Epithelial cell of alveolus of lung (primary cell): ENCODE measurements at places on chromosomes 7 and 10. TPM values are rescaled to one million over a fixed set of nuclear protein-coding genes. Genes with fewer than 3 reads are reported as not detected.

The NUTM2D gene
- total RNA-seq, result 0.56 and 1.8 TPM in 2 replicates

The CNOT4 gene
- 7.2 and 15.4 TPM in 2 replicates for total RNA-seq

The DGKI gene
- 0.40 and 3.9 TPM in 2 replicates for total RNA-seq

The NUTM2A gene
- total RNA-seq, result 1.0 and 1.9 TPM in 2 replicates

The NRBF2 gene
- 20.7 and 30.7 TPM in 2 replicates for total RNA-seq

The CCDC7 gene
- total RNA-seq, result 2.7 and 3.6 TPM in 2 replicates

The CRPPA gene
- total RNA-seq, result 0.48 and 0.78 TPM in 2 replicates

The IFIT1B gene
- total RNA-seq, result under 0.01 TPM in 1 of 2 replicates, not detected in the other

The SFMBT2 gene
- 1.6 and 4.8 TPM in 2 replicates for total RNA-seq

The MKX gene
- total RNA-seq, result 0.08 and 0.26 TPM in 2 replicates

The GPR15LG gene
- not detected in 2 replicates for total RNA-seq

The OR9A2 gene
- total RNA-seq, result not detected in 2 replicates

The STEAP2 gene
- 5.8 and 19.6 TPM in 2 replicates for total RNA-seq

The LIPK gene
- total RNA-seq, result not detected in 2 replicates

The CFAP43 gene
- total RNA-seq, result 1.0 TPM in 1 of 2 replicates, not detected in the other

The CCL26 gene
- 0.78 TPM in 1 of 2 replicates, not detected in the other for total RNA-seq

The FOXI2 gene
- total RNA-seq, result not detected in 2 replicates

The GNGT1 gene
- total RNA-seq, result not detected in 2 replicates

The PRLHR gene
- not detected in 2 replicates for total RNA-seq

The ALOX5 gene
- under 0.01 and 0.08 TPM in 2 replicates for total RNA-seq

The UNC5B gene
- total RNA-seq, result 9.8 and 35.6 TPM in 2 replicates

The SORBS1 gene
- 0.16 and 0.39 TPM in 2 replicates for total RNA-seq

The TAS2R3 gene
- total RNA-seq, result 1.1 TPM in 1 of 2 replicates, not detected in the other

The TIMM23B gene
- 8.5 and 12.3 TPM in 2 replicates for total RNA-seq

The EBLN1 gene
- not detected in 2 replicates for total RNA-seq

The RTKN2 gene
- total RNA-seq, result 1.7 and 2.7 TPM in 2 replicates

The CYP2C19 gene
- not detected in 2 replicates for total RNA-seq

The NSUN5 gene
- 15.1 and 25.7 TPM in 2 replicates for total RNA-seq
